ENCODE measurements at places on chromosomes 1 and 21. TPM values are rescaled to one million over a fixed set of nuclear protein-coding genes. Genes with fewer than 3 reads are reported as not detected.

GRCh38 chr1:151905070-151905442 lies 4.3 kb downstream of the THEM4 start:
- H3K27ac ChIP-seq, result peak overlapping the region; percentile 45
- H3K36me3 ChIP-seq, result 0 out of 2 replicates have a peak, but pooled peaks cover 3% of the 10 kb centered on the region
- no peak overlapping the region for H3K4me3 ChIP-seq
- peaks cover 15% of the 10 kb centered on the region for H3K4me1 ChIP-seq
- H3K27me3 ChIP-seq, result no peaks in the 10 kb centered on the region
- no peak for DNase-seq

- H3K27me3 ChIP-seq, result no peaks in the 10 kb centered on the region
- H3K36me3 ChIP-seq, result no peaks in the 10 kb centered on the region
- peak; percentile 75 for DNase-seq
- no peak overlapping the region for H3K4me3 ChIP-seq
- no peak overlapping the region for H3K27ac ChIP-seq
- H3K4me1 ChIP-seq, result peaks cover 23% of the 10 kb centered on the region
Observed at GRCh38 chr1:78176448-78176847, 130.7 kb downstream of the GIPC2 start.

GRCh38 chr1:204167730-204168129 lies 1.6 kb upstream of the REN start:
- H3K4me3 ChIP-seq, result no peak overlapping the region
- no peaks in the 10 kb centered on the region for H3K27me3 ChIP-seq
- H3K4me1 ChIP-seq, result peaks cover 15% of the 10 kb centered on the region
- no peaks in the 10 kb centered on the region for H3K36me3 ChIP-seq
- no peak overlapping the region for H3K27ac ChIP-seq

GRCh38 chr1:109412551-109412950 lies 13.7 kb downstream of the PSMA5 start:
- H3K36me3 ChIP-seq, result peaks cover 67% of the 10 kb centered on the region
- no peak overlapping the region for H3K27ac ChIP-seq
- DNase-seq, result no peak
- H3K4me1 ChIP-seq, result peaks cover 24% of the 10 kb centered on the region

Gene PMF1
- 44.4 TPM for total RNA-seq

- H3K36me3 ChIP-seq, result no peaks in the 10 kb centered on the region
- H3K27ac ChIP-seq, result no peak overlapping the region
- peaks cover 7% of the 10 kb centered on the region for H3K27me3 ChIP-seq
- DNase-seq, result peak; percentile 69
- no peaks in the 10 kb centered on the region for H3K4me1 ChIP-seq
- H3K4me3 ChIP-seq, result peak overlapping the region; percentile 57
Observed at GRCh38 chr1:153677718-153678518, 570 bp upstream of the NPR1 start.

Gene FCRL5
- not detected for total RNA-seq

Gene LCE3E
- total RNA-seq, result not detected

- no peaks in the 10 kb centered on the region for H3K4me1 ChIP-seq
- no peak for DNase-seq
- no peaks in the 10 kb centered on the region for H3K27me3 ChIP-seq
- no peak overlapping the region for H3K27ac ChIP-seq
Observed at GRCh38 chr1:176950736-176951324, 213.7 kb downstream of the ASTN1 start.

- H3K27ac ChIP-seq, result no peak overlapping the region
- no peak for DNase-seq
- H3K4me3 ChIP-seq, result no peak overlapping the region
- peaks cover 23% of the 10 kb centered on the region for H3K27me3 ChIP-seq
Observed at GRCh38 chr1:223067914-223068313, 75.1 kb downstream of the TLR5 start.

DNA sequence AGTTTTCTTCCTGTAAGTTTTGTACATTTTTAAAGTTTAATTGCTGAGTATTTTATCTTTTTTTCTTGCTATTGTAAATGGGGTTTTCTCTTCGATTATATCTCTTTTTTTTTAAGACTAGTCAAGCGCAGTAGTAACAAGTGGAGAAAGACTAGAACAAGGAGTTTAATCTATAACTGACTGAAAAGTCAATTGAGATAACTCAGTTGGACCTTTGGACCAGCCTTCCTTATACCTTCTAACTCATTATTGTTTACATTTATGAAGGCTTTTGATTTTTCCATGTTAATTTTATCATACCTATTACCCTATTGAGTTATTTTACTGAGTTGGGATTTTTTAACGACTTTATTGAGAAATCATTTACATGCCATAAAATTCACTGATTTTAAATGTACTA lies 81.2 kb downstream of the SMYD3 start:
- H3K4me3 ChIP-seq, result no peak overlapping the region
- no peaks in the 10 kb centered on the region for H3K36me3 ChIP-seq
- H3K27me3 ChIP-seq, result no peaks in the 10 kb centered on the region
- DNase-seq, result no peak
- peaks cover 33% of the 10 kb centered on the region for H3K4me1 ChIP-seq

Gene SCCPDH
- total RNA-seq, result 26.4 TPM

Gene RGS16
- 0.11 TPM for total RNA-seq

DNA sequence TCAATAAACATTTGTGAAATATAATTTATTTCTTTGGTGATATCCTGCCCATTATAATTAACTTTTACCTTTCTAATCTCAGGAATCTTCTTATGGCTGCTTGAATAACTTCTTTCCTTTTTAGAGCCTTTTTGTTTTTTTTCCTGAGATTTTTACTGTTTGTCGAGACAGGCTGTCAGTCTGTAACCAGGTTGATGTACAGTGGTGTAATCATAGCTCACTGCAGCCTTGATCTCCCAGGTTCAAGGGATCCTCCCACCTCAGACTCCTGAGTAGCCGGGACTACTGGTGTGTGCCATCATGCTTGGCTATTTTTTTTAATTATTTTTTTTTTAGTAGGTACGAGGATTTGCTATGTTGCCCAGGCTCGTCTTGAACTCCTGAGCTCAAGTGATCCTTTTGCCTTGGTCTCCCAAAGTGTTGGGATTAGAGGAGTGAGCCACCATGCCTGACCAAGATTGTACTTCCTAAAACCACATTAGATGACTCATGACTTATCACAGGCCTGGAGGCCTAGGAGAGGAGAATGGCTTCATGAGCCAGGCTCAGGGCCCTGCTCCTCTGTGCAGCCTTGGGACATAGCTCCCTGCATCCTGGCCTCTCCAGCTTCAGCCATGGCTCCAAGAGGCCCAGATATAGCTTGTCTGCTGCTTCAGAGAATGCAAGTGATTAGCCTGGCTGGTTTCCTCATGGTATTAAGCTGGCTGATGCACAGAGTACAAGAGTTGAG lies 48.6 kb downstream of the CTH start:
- peak; percentile 79 for DNase-seq
- peaks cover 6% of the 10 kb centered on the region for H3K4me1 ChIP-seq
- H3K4me3 ChIP-seq, result no peak overlapping the region
- no peak overlapping the region for H3K27ac ChIP-seq
- no peaks in the 10 kb centered on the region for H3K27me3 ChIP-seq
- H3K36me3 ChIP-seq, result no peaks in the 10 kb centered on the region

GRCh38 chr1:57500136-57500830 lies 76.4 kb upstream of the DAB1 start:
- no peaks in the 10 kb centered on the region for H3K4me1 ChIP-seq
- H3K4me3 ChIP-seq, result no peak overlapping the region
- H3K27ac ChIP-seq, result no peak overlapping the region
- H3K36me3 ChIP-seq, result no peaks in the 10 kb centered on the region
- H3K27me3 ChIP-seq, result 0 out of 2 replicates have a peak, but pooled peaks cover 7% of the 10 kb centered on the region

DNA sequence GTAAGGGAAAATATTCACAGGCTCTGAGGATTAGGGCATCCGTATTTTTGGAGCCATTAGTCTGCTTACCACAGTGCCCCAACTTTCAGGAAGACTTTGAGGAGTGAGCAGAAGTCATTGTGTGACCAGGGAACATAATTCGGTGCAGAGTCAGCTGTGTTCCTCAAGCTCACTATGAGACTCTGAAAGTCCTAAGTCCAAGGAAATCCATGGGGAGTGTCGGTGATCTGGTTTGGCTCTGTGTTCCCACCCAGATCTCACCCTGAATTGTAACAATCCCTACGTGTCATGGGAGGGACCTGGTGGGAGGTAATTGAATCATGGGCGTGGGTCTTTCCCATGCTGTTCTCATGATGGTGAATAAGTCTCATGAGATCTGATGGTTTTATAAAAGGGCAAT lies 45.9 kb upstream of the SCAF4 start:
- no peak overlapping the region for H3K27ac ChIP-seq
- H3K36me3 ChIP-seq, result no peaks in the 10 kb centered on the region
- H3K4me1 ChIP-seq, result no peaks in the 10 kb centered on the region
- no peaks in the 10 kb centered on the region for H3K27me3 ChIP-seq
- no peak overlapping the region for H3K4me3 ChIP-seq
- no peak for DNase-seq

Gene GALNT2
- 111 TPM for total RNA-seq

Gene ZMYND12
- total RNA-seq, result 3.2 TPM

Gene MSTO1
- 46.7 TPM for total RNA-seq

Gene CASQ1
- 0.51 TPM for total RNA-seq

DNA sequence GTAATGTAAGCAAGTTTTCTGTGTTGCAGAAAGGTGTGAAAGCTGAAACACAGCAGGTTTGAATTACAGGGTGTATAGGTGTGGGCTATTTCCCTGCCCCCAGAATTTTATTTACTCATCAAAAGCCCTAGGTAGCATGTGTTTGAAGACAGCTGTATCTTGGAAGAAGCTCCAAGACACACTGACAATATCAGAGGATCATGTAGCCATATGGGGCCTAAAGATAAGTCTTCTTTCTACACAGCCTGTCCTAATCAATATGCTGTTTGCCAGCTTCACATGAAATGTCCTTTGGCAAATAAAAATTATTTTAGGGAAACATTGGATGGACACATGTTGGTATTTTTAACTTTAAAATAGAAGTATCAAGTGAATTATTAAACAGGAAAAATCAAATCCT lies 17.5 kb upstream of the SUCO start:
- DNase-seq, result no peak
- H3K4me3 ChIP-seq, result no peak overlapping the region
- H3K27ac ChIP-seq, result no peak overlapping the region
- peaks cover 12% of the 10 kb centered on the region for H3K4me1 ChIP-seq

Gene KRTAP13-2
- total RNA-seq, result not detected

DNA sequence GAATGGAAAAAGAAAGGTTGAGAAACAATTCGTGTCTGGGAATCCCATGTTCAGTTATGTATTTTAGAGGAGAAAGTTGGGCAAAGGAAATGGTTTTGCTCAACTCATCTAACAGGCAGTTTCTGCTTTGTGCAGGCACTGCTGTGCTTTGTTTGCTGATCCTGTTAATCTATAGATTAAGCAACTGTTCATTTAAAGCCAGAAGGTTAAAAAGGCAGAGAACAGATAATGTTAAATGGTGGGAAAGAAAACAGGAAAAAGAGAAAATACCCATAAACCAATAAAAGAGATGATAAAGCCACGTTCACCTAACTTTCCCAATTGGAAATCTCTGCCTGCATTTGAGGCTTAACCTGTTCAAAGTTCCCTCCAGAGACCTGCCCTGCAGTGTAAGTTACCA lies 70.0 kb downstream of the APP start:
- no peak overlapping the region for H3K4me3 ChIP-seq
- no peaks in the 10 kb centered on the region for H3K27me3 ChIP-seq
- H3K36me3 ChIP-seq, result no peaks in the 10 kb centered on the region
- no peak overlapping the region for H3K27ac ChIP-seq
- no peak for DNase-seq
- H3K4me1 ChIP-seq, result peaks cover 23% of the 10 kb centered on the region

DNA sequence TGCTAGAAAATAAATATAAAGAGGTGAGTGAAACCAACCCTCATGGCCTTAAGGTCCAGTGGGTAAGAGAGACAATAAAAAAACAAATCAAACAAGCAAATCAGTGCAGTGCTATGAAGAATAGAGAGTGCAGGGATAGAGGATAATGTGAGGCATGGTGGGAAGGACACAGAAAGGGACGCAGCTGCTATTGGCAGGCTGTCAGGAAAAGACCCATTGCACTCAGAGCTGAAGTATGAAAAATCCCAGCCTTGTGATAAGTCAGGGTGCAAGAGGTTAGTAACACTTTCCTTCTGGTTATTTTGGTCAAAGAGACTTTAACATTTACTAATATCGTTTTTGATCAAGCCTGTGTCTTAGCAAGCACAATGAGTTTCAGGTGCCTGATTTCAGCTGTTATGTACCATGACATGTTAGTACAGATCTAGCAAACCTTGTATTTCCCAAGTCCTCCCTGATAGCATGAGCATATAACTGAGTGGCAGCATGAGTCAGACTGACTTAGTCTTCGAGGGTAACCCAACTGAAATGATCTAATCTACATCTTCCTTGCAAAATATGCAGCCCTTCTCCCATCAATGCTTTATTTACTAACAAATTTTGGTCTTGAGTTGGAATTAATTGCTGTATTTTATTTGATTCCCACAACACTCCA lies 31.7 kb downstream of the CHML start:
- H3K27me3 ChIP-seq, result no peaks in the 10 kb centered on the region
- peaks cover 20% of the 10 kb centered on the region for H3K4me1 ChIP-seq
- no peak overlapping the region for H3K4me3 ChIP-seq
- H3K27ac ChIP-seq, result no peak overlapping the region
- DNase-seq, result peak; percentile 58

DNA sequence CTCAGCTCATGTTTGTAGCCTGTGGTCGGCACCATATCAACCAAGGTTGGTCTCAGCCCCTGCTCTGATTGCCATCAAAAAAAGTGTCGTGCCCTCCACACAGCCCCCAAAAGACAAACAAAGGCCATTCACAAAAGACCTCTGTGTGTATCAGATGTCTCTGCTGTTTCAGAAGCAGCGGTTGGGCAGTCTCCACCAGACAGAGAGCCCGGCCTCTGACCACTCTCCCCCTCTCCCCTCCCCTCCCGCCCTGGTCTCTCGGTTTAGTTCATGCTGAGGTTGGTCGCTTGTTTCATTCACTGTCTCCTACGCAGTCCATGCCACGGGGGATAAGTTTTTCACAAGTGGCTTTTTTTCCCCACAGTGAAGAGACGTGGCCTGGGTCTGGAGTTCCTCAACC lies 27.1 kb downstream of the ACTA1 start:
- no peaks in the 10 kb centered on the region for H3K36me3 ChIP-seq
- peak overlapping the region; percentile 33 for H3K4me3 ChIP-seq
- no peak overlapping the region for H3K27ac ChIP-seq
- H3K27me3 ChIP-seq, result peaks cover 57% of the 10 kb centered on the region
- no peak for DNase-seq
- H3K4me1 ChIP-seq, result peaks cover 8% of the 10 kb centered on the region

GRCh38 chr21:36003776-36004175 lies 56.5 kb downstream of the SETD4 start:
- peak overlapping the region; percentile 80 for H3K27ac ChIP-seq
- H3K4me1 ChIP-seq, result peaks cover 19% of the 10 kb centered on the region
- no peaks in the 10 kb centered on the region for H3K36me3 ChIP-seq
- DNase-seq, result no peak
- H3K4me3 ChIP-seq, result peak overlapping the region; percentile 56

Gene OR2G6
- total RNA-seq, result not detected

GRCh38 chr1:186302381-186302920 lies 72.6 kb downstream of the TPR start:
- peak; percentile 48 for DNase-seq
- H3K36me3 ChIP-seq, result no peaks in the 10 kb centered on the region
- H3K27me3 ChIP-seq, result no peaks in the 10 kb centered on the region
- H3K27ac ChIP-seq, result no peak overlapping the region
- peaks cover 11% of the 10 kb centered on the region for H3K4me1 ChIP-seq
- H3K4me3 ChIP-seq, result no peak overlapping the region

Gene SPOCD1
- 43.0 TPM for total RNA-seq

DNA sequence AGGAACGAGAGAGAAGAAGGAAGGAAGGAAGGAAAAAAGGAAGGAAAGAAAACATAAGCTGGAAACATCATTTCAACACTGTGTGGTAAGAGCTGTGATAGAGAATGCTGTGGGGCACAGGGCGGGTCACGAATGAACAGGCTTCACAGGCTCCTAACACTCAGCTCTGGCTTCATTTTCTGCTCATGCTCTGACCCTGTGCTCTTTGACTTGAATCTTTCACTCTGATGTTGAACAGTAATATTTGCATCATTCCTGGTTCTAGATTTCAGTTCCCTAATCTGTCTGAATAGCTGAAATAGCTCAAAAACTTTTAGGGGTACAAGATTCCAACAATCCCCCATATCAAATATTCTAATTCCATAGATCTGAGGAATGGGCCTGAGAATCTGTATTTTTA lies 207.3 kb downstream of the LHX8 start:
- H3K4me3 ChIP-seq, result no peak overlapping the region
- no peaks in the 10 kb centered on the region for H3K36me3 ChIP-seq

Data from GM23248 (cell line).